Putamen (tissue), 1 donor: ENCODE measurements at places on chromosomes 13 and 19.

GRCh38 chr19:49875857-49876421 lies 1.2 kb downstream of the AKT1S1 start:
- DNase-seq, result peak; percentile 56

DNA sequence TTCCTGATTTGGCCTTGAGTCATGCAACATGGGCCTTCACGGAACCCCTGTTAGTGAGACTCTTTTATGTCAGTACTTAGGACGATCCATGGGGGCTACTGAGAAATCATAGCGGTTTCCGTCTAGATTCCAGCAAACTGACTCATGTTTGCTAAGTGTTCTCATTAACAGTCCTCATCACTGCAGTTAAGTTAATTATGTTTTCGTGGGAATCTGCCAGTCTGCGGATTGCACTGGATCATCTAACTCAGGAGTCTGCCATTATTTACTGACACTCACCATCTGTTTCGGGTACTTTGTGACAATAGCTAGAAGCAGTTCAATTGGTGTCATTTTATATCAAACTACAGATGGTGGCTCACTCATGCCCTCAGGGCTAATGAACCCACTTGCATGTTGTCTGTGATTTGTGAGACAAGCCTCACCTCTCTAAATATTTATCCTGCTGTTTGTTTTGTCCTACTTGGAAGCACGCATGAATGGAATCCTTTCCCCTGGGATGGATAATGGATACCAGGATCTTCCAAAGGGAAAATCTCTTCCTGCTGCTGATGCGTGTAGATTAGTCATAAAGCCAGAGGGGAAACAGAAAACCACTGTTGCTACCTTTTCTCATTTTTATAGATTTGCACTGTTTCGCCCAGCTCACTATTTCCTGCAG lies 61.8 kb downstream of the RAB20 start:
- no peak for DNase-seq

DNA sequence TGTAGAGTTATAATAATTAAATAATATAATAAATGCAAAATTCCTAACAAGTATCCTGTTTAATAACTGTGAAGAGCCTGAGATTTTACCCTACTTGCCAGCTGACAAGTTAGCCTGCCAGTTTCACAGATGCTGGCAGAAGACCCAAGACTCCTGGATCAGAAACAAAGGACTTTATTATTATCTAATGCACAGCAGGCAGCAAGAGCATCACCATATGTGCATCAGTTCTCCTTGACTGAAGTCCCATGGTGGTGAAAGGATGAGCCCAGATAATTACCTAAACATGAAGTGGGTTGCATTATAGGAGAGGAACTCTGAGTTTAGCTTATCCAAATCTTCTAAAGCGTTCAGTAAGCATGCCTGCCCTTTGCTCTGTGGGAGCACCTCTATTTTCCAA lies 39.1 kb upstream of the MTIF3 start:
- no peak for DNase-seq

GRCh38 chr19:3116621-3117020 lies 19.2 kb upstream of the GNA15 start:
- DNase-seq, result no peak

GRCh38 chr19:16626796-16627192 lies 1.2 kb downstream of the MED26 start:
- no peak for DNase-seq

DNA sequence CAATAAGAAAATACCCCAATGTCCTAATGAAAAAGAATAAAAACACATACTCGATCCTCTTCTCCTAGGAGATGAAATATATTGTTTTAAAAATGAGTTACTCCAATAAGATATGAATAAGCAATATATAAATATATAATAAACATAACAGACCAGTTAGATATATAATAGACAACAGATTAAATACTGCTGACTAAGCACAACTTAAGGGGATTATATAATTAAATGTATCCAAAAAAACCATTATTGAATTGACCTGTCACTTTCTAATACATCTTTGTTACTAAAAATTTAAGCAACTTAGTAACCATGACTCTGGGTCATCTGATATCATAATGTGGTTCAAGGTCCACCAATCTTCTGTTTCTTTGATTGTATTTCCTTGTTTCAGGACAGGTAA lies 14.0 kb upstream of the ZNF780B start:
- DNase-seq, result no peak

GRCh38 chr13:29674532-29674931 lies 79.0 kb upstream of the SLC7A1 start:
- no peak for DNase-seq

DNA sequence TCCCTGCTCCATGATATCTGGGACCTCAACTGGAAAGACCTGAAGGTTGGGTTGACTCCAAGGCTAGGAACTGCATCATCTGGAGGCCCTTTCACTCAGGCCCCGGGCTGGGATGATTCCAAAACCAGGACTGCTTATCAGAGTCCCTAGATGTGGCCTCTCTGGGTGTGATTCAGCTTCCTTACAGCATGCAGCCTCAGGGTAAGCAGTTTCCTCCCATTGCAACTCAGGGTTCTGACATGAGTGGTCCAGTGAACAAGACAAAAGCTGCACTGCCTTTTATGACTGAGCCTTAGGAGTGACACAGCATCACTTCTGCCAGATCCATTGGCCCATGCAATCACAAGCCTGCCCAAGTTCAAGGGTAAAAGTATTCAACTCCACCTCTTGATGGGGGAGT lies 502.8 kb downstream of the COG6 start:
- DNase-seq, result no peak
